ENCODE measurements at places on chromosomes 11 and 22. TPM values are rescaled to one million over a fixed set of nuclear protein-coding genes. Genes with fewer than 3 reads are reported as not detected.

Gene OR51G1
- not detected for total RNA-seq

Gene KDM4E
- total RNA-seq, result not detected

Gene PANX3
- not detected for total RNA-seq

Gene F2
- total RNA-seq, result not detected

Gene KRTAP5-9
- 0.66 TPM for total RNA-seq

Gene IGSF22
- 2.5 TPM for total RNA-seq

Gene SLC5A12
- total RNA-seq, result 0.94 TPM

Gene TTC38
- 41.3 TPM for total RNA-seq

Gene TSSK2
- total RNA-seq, result not detected

Gene MTMR2
- total RNA-seq, result 37.4 TPM

Gene BATF2
- 5.9 TPM for total RNA-seq

Gene SLC29A2
- 10.4 TPM for total RNA-seq

Gene WNT7B
- 1.6 TPM for total RNA-seq

Gene CHRDL2
- total RNA-seq, result 2.0 TPM

Gene ASRGL1
- total RNA-seq, result 62.2 TPM

Gene POU2AF2
- total RNA-seq, result not detected

Gene OR51B5
- not detected for total RNA-seq

Gene CRYBA4
- total RNA-seq, result 0.41 TPM

Gene TEAD1
- 77.2 TPM for total RNA-seq

Data from kidney (tissue), 22 donors.